ENCODE measurements at places on chromosomes 2 and 18.

DNA sequence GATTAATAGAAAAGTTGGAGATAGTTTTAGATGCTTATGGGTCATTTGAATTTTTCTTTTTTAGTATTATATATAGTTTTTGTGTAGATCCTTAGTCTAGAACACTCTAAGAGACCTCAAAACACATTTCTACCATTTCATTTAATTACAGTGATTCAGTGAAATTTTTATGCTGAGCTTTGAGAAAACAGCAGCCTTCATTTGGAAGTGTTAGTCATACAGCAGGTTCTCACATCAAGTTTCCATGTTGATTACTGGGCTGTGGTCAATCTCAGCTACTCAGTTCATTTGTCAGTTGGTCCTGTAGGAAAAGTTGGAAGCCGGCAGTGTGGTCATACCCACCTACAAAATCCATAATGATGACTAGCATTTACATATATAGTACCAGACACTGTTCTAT, 37.9 kb downstream of the MAP3K19 start:
- ATAC-seq = no peak

DNA sequence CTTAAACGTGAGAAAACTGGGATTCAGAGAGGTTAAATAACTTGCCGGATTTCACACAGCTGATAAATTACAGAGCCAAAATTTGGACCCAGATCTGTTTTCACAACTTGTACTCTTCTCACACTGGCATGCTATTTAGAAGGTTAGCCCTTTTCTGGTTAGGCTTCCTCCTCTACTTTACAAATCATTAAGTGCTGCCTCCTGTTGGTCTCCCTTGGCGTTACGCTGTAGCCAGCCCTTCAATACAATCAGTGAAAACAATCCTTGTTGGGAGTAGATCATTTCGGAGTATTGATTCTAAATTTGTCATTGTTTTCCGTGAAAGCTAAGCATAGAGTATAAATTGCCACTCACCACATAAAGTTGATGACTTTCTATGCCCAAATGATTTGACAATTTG, 153.5 kb downstream of the ARHGAP15 start:
- ATAC-seq = no peak

GRCh38 chr2:126656431-126657147, 631 bp downstream of the GYPC start:
- peak; percentile 7 for ATAC-seq

DNA sequence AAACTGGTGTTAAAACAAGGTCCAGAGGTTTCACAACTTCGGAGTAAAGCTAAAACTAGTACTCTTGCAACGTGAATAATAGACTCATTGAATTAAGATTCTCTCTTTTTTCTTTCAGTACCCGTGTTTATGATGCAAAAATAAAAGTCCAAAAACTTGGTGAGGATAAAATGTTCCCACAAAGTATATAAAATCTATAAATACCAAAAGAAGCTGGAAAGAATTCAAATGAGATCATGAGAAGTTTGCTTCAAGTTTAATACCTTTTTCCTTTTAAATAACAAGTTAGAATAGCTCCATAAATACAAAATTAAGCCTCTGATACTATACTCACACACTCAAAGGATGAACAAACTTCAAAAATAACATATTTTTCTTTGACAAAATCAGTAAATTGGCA, 34.0 kb downstream of the METTL4 start:
- no peak for ATAC-seq

DNA sequence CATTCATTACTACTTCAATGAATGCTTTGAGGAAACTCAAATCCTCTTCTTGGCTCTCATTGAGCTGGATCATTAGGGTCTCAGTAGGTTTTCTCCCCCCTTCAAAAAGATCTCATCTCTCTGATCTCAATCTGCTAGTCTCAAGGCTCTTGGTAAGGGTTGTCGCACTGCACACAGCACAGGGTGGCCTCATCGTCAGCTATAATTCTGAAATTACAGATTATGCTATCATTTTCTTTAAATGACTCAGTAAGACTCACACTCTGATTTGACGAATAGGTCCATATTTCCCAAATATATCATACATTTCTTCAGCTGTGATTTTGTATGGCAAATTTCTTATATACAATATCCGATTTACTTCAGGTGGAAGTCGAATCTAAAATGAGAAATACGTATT, 2.3 kb downstream of the SF3B6 start:
- ATAC-seq = no peak

DNA sequence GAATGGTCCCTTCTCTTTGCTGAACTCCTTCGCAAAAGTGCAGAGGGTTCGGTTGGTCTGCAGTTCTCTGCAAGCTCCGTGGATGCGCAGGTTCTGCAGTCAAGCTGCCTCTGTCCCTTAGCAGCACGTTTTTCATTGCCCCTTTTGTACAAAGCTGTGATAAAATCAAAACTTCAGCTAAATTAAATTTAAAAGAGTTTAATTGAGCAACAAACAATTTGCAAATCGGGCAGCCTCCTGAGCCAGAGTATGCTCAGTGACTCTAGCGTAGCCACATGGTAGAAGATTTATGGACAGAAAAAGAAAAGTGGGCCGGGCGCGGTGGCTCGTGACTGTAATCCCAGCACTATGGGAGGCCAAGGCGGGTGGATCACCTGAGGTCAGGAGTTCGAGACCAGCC, 18.8 kb downstream of the TSN start:
- no peak for ATAC-seq

GRCh38 chr2:37005118-37005868, 39.0 kb upstream of the STRN start:
- ATAC-seq = no peak

GRCh38 chr2:202387608-202388342, 11.6 kb downstream of the BMPR2 start:
- no peak for ATAC-seq

- no peak for ATAC-seq
Observed at GRCh38 chr2:30193104-30193681, 38.1 kb upstream of the LBH start.

GRCh38 chr2:233267516-233268245, 16.2 kb downstream of the ATG16L1 start:
- ATAC-seq = no peak

- ATAC-seq = no peak
Observed at GRCh38 chr2:208268156-208268952, 2.3 kb downstream of the PIKFYVE start.

DNA sequence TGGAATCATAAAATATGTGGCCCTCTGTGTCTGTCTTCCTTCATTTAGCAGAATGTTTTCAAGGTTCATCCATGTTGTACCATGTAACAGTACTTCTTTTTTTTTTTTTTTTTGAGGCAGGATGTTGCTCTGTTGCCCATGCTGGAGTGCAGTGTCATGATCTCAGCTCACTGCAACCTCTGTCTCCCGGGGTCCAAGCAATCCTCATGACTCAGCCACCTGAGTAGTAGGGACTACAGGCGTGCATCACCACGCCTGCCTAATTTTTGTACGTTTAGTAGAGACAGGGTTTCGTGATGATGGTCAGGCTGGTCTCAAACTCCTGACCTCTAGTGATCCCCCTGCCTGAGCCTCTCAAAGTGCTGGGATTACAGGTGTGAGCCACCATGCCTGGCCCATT, 31.2 kb downstream of the RAB1A start:
- ATAC-seq = no peak

GRCh38 chr2:28952836-28953211, 28.3 kb upstream of the TOGARAM2 start:
- no peak for ATAC-seq

DNA sequence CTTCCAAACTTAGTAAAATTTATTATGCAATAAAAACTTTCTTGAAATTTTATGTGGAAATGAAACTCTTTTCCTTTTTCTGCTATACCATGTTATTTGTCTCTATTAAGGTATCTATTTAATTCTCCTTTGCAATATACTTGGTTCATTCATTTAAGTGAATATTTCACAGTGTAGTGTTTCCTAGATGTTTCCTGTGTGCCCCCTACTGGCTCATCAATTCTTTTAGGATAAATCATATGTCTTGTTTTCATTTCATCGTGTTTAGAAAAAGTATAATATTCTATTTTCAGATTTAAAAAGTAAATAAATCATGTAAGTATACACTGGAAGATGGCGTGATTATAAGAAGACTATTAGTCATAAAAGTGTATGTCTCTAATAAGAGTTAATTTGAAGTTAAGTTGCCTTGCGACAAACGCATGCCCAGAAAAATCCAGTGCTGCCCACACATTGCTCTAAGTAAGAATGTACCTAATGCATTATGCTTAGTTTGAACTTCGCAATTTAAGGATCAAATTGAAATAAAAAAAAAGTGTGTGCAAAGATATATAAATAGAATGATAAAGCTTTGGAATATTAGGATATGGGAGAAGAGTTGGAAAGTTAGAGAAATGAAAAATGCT, 525.4 kb downstream of the KCNJ3 start:
- no peak for ATAC-seq

DNA sequence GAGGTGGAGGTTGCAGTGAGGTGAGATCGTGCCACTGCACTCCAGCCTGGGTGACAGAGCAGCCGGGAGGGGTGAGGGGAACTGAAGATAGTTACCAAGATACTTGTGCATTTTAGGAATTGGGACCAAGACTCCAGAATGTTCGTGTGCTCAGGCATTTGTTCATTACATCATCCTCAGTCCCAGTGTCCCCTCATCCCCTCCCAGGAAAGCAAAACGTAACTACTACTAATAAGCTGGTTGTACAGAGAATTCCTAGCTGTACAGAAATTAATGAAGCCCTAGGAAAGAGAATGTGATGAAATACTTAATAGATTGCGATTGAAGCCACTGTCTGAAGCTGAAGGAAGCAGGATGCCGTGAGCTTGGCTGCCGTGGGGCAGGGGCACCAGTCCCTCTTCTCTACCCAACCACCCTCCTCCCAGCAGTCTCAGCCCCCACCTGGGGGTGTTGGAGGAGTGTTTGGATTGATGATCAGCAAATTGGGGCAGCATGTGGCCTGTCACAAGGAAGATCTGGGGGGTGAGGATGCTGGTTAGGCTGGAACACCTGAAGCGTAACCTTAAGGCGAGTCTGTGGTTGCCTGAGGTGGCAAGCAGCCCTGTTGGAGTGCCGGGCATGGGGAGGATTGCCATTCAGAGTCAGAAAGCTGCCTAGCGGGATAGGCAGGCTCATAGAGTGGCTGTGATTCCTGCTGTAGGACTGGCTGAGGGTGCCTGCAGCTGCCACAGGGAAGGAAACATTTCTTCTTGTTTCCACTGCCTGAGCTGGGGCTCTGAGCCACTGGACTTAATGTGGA, 140.9 kb downstream of the SH3RF3 start:
- no peak for ATAC-seq

GRCh38 chr2:233410196-233410760, 56.0 kb downstream of the DGKD start:
- no peak for ATAC-seq

DNA sequence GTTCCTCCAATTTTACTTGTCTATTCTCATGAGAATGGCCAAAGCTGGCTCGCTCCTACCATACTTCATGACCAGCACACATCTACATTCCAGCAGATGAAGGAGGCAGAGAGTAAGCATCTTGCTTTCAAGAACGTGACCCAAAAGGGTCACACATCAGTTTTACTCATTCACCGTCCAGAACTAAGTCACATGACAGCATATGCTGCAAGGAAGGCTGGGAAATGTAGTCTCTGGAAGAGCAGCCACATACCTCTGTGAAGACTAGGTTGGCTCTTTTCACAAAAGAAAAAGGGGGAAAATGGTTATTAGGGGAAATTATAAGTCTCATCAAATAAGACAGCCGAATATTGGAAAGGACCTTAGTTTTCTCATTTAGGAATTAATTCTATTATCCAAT, 835.3 kb downstream of the EPHA4 start:
- ATAC-seq = no peak

GRCh38 chr2:117523711-117524238, 290.7 kb upstream of the DDX18 start:
- no peak for ATAC-seq

GRCh38 chr2:142617461-142617860, 260.0 kb upstream of the KYNU start:
- no peak for ATAC-seq

DNA sequence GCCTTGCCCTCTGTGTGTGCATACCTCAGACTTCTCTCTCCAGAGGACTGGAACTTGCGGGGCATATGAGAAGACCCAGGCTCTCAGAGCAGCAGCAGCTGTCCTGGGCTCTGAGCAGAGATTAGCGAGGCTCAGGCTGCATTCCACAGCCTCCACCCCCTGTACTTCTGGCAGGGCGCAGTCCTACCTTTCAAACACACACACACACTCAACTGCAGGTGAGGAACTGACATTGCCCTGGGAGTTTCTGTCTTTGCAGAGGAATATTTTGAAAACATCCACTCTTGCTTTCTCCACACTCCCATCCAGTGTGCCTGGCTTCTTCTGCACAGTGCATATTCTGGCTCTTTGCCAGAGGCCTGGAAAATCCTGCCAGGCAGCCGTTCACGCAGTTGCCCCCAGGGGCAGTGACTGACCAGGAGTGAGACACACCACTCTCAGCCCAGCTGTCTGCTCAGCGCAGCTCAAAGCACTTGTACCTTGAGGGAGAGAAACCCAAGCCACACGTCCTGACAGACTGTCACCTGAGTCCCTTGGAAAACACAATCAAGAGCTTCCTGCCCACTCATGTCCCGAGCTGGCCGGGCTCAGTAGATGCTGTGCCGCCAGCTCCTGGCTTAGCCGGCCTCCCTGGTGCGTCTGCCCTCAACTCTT, 460.8 kb downstream of the RNF144A start:
- no peak for ATAC-seq

- ATAC-seq = no peak
Observed at GRCh38 chr18:62880673-62881364, 165.5 kb downstream of the PHLPP1 start.

DNA sequence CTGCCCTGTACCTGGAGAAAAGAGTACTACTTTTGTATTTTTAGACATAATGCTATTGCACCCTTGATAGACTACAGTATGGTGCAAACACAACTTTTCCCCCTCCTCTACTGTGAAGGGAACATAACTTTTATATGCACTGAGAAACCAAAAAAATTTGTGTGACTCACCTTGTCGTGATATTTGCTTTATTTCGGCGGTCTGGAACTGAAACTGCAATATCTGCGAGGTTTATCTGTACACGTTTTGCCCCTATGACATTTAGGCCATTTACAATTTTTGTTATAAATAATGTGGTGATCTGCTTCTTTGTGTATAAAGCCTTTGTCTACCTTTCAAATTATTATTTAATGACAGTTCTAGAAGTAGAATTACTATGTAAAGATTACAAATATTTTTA, 34.4 kb upstream of the AAK1 start:
- ATAC-seq = no peak

- no peak for ATAC-seq
Observed at GRCh38 chr2:222299906-222300725, 1.3 kb upstream of the PAX3 start.

- ATAC-seq = no peak
Observed at GRCh38 chr2:177169810-177170514, 42.6 kb upstream of the HNRNPA3 start.

GRCh38 chr2:98489486-98489885, 44.8 kb downstream of the INPP4A start:
- no peak for ATAC-seq

- no peak for ATAC-seq
Observed at GRCh38 chr18:63831080-63831788, 56.0 kb downstream of the SERPINB7 start.
